ENCODE measurements at places on chromosomes 13 and 19. TPM values are rescaled to one million over a fixed set of nuclear protein-coding genes. Genes with fewer than 3 reads are reported as not detected.

GRCh38 chr19:33649627-33650305 is 28.0 kb downstream of the CHST8 start:
- no peak for DNase-seq

Gene SLC8A2
- not detected for total RNA-seq

Gene KLK14
- total RNA-seq: not detected

GRCh38 chr13:75740031-75740430 is 103.9 kb downstream of the LMO7 start:
- DNase-seq: no peak

- DNase-seq: no peak
Measured at GRCh38 chr13:21219036-21219381, 42.6 kb downstream of the MRPL57 start.

GRCh38 chr19:30745476-30745985 is 373.3 kb downstream of the ZNF536 start:
- no peak for DNase-seq

DNA sequence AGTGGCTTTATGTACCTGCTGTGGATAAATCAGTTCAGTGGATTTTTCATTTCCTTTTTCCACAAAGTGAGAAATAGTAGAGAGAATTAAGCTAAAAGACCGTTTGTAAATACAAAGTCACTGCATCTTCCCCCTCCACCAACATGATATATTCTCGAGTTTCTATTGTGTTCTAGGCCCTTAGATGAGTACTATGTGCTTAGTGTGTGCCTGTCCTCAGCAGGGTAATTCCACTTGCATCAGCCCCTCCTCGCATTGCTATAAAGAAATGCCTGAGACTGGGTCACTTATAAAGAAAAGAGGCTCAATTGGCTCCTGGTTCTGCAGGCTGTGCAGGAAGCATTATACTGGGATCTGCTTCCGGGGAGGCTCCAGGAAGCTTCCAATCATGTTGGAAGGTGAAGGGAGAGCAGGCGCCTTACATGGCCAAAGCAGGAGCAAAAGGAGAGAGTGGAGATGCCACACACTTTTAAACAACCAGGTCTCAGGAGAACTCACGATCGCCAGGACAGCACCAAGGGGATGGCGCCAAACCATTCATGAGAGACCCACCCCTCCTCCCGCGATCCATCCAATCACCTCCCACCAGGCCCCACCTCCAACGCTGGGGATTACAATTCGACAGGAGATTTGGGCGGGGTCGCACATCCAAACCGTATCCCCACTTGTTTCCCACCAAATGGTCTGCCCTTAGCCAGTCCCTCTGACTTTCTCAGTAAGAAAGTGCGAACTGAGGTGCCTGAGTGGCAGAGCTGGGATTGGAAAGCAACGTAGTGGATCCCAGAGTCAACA is 102.3 kb upstream of the ABCC4 start:
- DNase-seq: no peak

- no peak for DNase-seq
Measured at GRCh38 chr19:1018393-1018792, 2.5 kb downstream of the TMEM259 start.

DNA sequence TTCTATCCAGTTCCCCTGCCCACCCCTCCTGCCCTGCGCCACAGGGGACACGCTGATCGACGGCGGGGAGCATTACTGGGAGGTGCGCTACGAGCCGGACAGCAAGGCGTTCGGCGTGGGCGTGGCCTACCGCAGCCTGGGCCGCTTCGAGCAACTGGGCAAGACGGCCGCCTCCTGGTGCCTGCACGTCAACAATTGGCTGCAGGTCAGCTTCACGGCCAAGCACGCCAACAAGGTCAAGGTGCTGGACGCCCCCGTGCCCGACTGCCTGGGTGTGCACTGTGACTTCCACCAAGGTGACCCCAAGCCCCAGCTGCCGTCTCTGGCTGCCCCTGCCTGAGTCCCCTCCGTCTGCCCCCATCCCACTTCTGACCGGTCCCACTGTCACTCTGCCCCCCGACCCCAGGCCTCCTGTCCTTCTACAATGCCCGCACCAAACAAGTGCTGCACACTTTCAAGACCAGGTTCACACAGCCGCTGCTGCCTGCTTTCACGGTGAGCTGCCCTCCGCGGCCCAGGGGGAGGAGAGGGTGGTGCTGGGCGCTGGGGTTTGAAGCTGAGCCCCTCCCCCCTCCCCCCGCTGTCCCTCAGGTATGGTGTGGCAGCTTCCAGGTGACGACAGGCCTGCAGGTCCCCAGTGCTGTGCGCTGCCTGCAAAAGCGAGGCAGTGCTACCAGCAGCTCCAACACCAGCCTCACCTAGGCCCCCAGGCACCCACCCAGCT is 15.5 kb downstream of the STAP2 start:
- DNase-seq: no peak

- DNase-seq: no peak
Measured at GRCh38 chr13:112132142-112132541, 65.2 kb downstream of the SOX1 start.

All from fibroblast of the aortic adventitia (primary cell).